Nucleus accumbens (tissue), 56 donors: ENCODE measurements at places on chromosomes 2 and 18.

DNA sequence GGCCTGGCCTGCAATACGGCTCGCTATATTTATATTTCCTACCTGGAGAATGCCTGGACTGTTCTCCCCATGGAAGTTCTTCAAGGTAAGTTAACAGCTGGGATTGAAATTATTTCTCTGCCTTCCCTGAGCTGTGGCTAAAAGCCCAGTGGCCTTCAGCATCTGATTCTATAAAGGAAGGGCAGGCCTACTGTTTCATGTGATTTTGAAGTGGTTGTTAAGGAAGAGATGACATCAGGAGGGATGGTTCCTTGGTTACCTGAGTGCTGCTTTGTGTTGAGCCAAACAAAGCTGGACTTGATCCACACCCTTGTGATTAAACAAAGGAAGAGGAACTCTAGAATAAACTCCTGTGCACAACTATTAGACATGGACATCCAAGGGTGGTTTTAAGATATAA lies 61.6 kb downstream of the MFSD6 start:
- no peak for DNase-seq

DNA sequence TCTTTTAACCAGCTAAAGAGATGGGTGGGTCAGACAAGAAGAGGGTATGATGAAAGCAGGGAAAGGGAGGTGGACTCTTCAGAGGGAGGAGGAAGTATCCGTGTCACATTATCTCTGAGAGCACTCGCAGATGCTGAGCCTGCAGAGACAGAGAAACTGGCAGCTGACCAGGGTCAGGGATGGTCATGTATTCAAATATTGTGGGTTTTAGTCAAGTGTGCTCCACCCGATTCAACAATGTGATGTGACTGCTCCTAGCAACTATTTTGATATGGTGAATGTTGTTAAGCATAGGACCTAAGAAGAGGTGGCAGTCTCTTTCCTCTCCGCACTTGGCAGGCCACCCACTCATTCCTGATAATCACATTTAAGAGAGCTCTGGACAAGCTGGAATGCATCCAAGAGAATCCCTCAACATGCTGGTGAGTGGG lies 1.3 kb upstream of the CLIP4 start:
- no peak for DNase-seq

GRCh38 chr18:49645196-49645595 lies 83.3 kb downstream of the LIPG start:
- DNase-seq, result no peak

GRCh38 chr2:55914786-55915185 lies 8.8 kb downstream of the EFEMP1 start:
- no peak for DNase-seq

DNA sequence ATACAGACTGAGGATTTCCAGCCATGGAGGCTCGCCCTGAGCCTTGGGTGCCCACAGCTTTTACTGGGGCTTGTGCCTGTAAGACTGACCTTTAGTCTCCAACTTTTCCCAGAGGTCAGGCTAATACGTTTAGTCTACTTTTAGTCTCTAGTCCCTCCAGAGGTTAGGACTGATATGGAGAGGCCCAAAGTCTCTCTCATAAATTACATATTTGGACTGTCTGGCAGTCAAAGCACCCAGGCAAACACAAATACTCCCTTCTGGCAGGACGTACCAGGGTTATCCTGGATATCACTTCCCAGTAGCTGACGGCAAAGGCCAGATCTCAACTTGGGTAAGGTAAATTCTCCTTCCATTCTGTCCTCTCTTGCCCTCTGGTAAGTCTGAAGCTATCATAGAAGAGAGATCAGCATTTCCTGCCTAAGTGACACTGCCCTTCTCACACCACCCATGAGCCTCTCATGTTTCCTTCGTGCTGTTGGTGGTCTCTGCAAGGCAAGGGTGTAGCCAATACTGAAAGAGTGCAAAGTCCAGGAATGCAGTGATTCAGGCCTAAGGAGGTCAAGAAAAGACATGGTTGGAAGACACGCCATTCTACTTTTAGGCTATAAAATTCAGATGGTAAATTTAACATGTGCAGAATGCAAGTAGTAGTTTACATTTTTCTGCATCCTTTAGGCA lies 69.3 kb upstream of the NEDD4L start:
- no peak for DNase-seq

- DNase-seq, result no peak
Measured at GRCh38 chr18:24022161-24022560, 7.6 kb downstream of the TTC39C start.

- DNase-seq, result no peak
Measured at GRCh38 chr2:186950694-186951093, 101.7 kb upstream of the ZSWIM2 start.

GRCh38 chr2:218398437-218399390 lies 954 bp upstream of the CTDSP1 start:
- peak; percentile 65 for DNase-seq

DNA sequence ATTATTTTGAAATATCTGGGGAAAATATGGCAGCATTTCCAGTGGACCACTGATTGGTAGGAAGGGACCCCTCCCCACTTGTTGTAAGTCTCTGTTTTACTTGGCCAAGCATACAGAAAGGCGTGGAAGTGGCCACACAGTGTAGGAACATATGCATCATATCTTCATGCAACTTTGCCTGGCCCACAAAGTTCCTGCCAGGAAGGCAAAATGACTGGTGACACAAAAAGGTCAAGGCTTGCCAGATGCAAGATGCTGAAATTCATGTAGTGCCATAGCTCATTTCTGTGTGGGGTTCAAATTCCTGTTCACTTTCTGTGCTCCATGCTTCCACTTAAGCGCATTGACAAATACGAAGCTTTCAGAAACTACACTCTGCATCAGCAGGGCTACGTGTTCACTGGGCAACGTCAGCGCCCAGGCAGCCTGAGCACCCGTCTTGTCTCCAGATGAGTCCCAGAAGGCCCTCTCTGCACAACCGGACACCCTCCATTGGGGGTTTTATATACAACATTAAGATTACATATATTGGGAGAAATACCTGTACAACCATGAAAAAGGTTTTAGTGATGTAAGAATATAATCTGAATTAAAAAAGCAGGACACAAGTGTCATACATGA lies 3.6 kb downstream of the DYNC2LI1 start:
- no peak for DNase-seq

DNA sequence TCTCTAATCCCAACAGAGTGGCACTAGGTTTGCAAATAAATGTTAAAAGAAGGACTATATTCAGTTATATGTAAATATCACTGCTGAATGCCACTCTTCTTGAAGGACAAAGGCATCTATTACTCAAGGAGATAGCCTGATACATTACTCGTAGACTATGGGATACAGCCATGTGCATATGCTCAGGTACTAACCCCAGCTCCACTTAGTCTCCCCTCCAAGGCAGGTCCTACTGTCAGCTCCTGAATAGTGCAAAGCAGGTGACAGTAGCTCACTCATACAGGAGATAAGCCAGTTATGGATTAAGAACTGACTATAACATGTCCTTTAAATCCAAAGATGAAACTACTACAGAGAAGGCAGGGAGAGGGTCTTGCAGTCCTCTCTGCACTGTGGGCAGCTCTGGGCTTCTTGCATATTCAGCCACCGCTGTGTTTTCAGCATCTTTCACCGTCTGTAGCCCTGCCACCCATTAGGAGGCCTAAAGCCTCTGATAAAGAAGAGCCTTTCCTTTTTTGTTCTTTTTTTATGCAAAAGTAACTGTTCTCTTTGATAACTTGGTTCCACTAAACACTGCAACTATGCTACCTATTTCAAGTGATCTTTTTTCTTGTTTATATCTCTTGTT lies 135.1 kb upstream of the EPB41L3 start:
- no peak for DNase-seq

DNA sequence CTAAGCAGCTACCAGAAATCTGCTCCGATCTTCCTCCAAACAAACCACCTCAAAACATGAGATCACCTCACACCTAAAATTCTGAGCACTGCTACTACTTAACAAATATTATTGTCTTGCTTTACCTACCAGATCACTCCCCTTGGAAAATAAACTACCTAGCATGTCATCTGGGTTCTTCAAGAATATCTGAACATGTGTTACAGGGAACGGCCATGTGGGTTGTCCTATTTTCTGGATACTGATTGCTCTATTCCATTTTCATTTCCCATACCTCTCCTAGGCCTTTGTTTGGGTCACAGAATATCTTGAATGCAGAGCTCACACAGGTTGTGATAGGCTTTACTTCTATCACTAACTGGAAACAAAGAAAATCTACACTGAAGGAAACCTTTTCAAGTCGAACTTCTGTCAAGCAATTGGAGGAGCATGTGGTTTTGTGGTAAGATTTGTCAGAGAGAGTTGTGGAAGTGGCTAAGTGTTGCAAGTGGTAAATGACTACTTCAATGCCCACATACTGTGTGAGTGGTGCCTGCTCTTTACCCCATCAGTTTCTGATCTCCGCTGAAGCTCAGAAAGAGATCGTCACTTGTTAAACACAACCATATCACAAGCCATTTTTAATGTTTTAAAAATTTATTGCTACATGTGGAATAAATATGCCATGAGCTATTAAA lies 739.1 kb upstream of the ZEB2 start:
- no peak for DNase-seq

DNA sequence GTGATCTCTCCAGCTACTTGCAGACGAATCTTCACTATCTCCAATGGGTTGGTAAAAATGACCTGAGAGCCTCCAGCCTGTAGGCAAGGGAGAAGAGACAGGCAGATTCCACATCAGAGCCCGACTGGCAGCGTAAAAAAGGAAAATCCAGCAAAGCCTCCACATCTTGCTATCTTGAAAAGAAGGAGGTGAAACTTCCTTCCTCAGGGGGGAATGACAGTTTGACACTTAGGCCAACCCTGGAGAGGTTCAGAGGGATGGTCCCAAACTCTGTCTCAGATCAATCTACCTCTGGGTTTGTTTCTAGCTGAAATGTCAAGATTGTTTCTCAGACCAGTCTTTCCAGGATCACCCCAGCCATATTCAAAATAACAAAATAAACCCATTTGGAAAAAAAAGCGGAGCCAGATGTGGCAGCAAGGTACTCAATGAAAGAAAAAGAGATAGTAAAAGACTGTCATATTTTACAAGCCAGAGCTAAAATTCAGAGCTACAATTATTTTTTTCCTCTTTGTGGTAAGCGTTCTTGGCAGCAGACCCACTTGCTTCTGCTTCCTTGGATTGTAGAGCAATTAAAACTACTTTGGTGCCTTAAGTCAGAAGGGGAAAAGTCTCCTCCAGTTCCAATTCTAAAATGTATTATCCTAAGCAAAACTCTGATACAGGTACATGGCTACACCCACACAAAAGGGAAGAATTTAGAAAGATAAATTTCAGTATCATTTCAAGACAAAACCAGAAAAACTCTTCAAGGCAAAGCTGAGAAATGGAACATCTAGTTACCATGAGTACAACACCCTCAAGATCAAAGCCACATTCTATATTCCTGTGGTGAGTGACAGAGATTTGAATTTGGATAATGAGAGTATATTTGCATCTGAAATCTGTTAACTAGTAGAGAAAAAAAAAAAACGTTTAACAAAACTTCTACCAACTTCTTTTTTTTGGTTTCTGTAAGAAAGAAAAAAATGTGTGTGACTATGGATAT lies 100.1 kb downstream of the SLC25A12 start:
- no peak for DNase-seq

- no peak for DNase-seq
Measured at GRCh38 chr2:71618327-71619113, 165.2 kb downstream of the DYSF start.

- no peak for DNase-seq
Measured at GRCh38 chr2:67057901-67058703, 339.0 kb upstream of the ETAA1 start.

GRCh38 chr18:21557607-21558253 lies 42.8 kb downstream of the ESCO1 start:
- DNase-seq, result no peak

DNA sequence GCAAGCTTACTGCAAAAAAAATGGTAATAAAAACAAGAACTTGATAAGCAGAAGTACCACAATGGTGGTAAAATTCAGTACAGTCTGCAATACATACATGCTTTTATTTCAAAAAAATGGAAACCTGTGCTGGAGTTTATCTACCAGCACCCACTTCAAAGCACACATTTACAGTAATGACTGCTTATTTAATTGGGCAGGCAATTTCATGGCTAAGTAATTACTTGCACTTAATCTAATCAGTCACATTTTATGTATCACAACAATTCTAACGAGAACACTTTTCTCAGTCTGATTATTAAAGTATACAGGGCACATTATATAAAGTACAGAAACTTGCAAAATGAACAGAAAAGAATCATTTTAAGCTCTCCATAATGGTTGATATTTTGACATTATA lies 5.2 kb downstream of the APCDD1 start:
- no peak for DNase-seq

- DNase-seq, result no peak
Measured at GRCh38 chr2:183866666-183867065, 731.7 kb upstream of the ZNF804A start.

DNA sequence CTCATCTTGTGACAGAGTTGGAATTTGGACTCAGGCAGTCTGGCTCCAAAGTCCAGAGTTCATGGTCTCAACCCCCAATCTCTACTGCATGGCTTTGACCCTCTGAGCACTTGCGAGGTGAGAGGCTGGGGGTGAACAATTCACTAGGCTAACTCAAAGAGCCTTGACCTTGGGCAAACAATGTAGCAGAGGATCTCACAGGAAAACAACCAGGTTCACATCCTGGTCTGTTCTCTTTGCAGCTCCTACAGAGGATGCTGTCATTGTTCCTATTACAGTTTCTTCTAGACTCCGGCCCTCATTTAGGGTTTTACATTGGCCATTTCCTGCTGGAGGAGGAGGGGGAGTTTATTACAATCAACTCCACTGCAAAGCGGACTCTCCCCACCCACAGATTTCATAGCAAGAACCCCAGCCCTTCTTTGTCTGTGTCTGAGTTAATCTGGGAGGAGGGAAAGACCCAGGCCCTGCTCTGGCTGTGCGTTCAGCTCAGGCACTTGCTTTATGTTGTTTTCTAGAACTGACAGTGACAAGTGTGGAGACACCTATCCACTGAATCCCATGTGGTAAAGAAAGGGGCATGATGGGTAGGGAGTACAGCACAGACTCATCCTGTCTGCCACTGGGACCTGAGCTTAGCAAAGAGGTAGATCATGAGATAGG lies 101.6 kb downstream of the LBH start:
- no peak for DNase-seq

GRCh38 chr2:141940709-141941108 lies 190.1 kb downstream of the LRP1B start:
- DNase-seq, result no peak

- no peak for DNase-seq
Measured at GRCh38 chr2:72010647-72011369, 136.9 kb downstream of the CYP26B1 start.

DNA sequence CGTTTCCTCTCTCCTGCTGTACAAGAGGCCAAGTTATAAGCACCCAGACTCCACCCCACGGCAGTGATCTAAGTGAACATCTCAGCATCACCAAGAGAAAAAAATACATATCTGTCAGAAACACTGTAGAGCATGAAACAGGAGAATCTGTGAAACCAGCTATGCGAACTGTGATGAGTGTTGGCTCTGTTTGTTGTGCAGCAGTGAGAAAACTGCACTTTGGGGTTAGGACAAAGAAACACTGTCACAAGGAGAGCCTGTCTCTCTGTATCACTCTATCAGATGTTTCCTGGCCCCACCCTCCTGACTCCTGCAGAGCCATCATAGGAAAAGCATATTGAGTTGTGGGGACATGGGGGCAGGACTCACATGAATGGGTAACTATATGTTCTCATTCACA lies 87.1 kb downstream of the LAMA3 start:
- no peak for DNase-seq

- no peak for DNase-seq
Measured at GRCh38 chr2:38156436-38156835, 80.5 kb upstream of the CYP1B1 start.

GRCh38 chr2:215498431-215498830 lies 62.6 kb upstream of the FN1 start:
- no peak for DNase-seq
